CD4-positive, alpha-beta memory T cell (primary cell): ENCODE measurements at places on chromosomes 7 and 10.

GRCh38 chr7:30465811-30466180, 12.8 kb downstream of the NOD1 start:
- no peak for DNase-seq

GRCh38 chr7:156993021-156993924, 17.2 kb downstream of the MNX1 start:
- no peak for DNase-seq

GRCh38 chr7:75740846-75741497, 2.2 kb upstream of the HIP1 start:
- DNase-seq = no peak

GRCh38 chr10:97175586-97175985, 10.2 kb downstream of the SLIT1 start:
- no peak for DNase-seq

DNA sequence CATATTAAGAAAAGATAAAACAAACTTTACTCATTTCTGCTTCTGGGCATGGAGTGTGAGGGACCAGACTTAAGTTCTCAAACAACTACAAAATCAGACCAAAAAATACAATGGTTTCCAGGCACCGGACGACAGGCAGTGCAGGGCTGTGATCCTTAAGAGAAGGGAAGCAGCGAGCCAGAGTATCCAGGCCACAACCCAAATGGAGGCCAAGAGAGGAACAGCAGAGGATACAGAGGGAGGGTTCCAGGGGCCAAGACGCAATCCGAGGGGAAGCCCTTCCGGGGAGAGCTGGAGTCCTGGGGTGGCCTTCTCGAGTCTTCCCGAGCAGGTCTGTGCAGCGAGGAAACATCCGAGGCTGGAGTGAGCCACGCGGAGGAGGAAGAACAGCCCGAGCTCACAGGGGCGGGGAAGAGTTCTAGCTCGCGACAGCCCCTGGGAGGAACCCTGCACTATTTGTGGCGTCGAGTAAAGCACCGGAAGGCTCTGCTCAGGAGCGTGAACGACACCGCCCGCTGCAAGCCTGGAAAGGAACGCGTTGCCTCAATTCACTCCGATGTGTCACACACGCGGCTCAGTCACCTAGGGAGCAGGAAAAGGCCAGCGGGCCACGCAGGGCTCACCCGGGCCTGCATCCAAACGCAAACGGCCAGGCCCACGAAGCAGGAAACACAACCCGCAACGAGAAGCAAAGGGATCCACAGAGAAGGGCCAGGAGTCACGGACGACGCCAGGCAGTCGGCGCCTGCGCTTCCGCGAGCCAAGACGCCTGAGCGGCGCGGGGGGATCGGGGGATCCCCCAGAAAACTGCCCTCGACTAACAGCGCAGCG, 933 bp upstream of the RNF32 start:
- DNase-seq = no peak

- peak; percentile 75 for DNase-seq
Observed at GRCh38 chr7:111138193-111138569, 47.3 kb downstream of the LRRN3 start.

DNA sequence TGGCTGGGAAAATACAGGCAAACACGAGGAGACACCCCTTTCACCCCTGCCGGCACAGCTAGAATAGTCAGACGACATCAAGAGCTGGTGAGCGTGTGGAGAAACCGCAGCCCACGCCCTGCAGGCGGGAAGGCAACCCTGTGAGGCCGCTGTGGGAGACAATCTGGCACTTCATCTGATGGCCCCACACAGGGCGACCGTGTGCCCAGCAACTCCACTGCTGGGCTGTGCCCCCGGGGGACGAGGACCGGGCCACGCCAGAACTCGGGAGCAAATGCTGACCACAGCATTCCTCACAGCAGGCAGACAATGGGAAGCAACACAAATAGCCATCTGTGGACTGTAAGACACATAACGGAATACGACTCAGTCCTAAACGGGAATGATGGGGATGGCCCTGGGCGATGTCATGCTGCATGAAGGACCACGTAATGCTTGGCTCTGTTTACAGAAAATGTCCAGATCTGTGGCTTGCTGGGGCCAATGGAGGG, 58.9 kb downstream of the CFAP46 start:
- no peak for DNase-seq

- no peak for DNase-seq
Observed at GRCh38 chr7:18866359-18867036, 250.9 kb downstream of the TWIST1 start.

- no peak for DNase-seq
Observed at GRCh38 chr7:22005151-22005550, 59.5 kb upstream of the CDCA7L start.

GRCh38 chr10:6218692-6219493, 16.2 kb downstream of the PFKFB3 start:
- DNase-seq = no peak

DNA sequence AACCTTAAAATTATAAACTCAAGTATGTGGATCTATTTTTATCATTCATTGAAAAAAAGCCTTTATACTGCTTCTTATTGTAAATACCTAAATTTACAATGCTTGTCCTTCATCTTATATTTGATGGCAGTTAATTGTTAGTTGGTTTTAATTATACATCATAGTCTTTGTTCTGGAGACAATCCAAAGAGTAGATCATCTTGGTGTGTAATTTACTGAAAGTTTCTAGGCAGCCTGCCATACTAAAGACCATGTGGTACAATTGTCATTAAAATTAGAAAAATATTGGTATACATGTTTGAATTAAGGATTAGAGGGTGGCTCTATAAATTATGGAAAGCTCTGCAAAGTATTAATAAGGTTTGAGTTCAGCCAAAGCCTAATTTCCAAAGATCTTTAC, 231.4 kb downstream of the KCND2 start:
- no peak for DNase-seq

DNA sequence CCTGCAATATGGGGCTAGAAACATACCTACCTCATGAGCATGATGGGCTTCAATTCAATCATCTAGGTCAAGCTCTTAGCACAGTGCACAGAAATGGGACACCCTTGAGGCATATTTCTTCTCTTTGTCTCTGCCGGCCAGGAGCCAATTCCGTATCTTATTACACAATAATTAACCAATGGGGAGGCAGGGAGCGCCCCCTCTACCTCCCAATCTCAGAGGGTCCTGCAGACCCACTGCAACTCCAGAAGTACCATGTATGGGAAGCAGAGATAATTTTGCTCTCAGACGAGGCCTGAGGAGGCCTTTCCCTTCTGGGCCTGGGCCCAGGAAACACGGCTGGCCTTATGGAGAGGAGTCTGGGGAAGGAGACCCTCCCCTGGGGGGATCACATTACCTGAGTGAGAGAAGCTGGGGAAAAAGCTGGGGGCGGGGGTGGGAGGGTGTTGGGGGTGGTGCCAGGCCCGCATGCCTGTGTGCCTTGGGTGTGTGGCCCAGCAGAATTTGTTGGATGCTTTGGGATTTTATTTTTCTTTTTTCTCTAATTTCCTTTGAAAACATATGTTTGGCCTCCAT, 155.5 kb downstream of the UBE2H start:
- no peak for DNase-seq

GRCh38 chr7:27174874-27175625, 930 bp upstream of the HOXA10 start:
- DNase-seq = no peak

DNA sequence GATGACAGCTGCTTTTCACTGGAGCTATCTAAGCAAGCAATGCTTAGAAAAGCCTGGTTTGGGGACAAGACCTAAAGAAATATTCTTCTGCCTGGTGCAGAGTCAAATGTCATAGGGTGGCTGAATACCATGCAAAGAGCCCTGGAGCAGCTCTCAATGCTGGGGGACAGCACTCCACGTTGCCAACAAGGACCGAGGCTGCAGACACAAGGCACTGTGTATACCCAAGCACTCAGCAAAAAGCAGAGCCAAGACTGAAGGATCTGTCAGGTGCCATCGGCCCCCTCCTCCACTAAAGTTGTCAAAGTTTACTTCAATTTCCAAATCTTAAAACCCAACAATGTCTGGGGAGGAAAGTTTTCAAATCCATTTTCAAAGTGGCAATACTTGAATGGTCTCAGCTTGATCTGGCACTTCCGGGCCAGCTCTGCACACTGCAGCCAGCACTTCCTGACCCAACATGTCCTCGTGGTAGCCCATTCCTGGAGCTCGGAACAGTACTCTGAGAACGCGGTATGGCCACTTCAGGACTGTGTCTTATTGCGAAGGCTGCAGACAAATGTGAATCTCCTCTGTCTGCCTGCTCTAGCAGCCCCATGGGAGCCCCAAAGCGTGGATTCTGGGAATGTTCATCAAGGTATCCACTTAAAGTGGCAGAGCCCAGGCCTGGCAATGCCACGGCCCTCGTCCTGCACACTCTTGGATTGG, 191.8 kb downstream of the TNS3 start:
- no peak for DNase-seq

DNA sequence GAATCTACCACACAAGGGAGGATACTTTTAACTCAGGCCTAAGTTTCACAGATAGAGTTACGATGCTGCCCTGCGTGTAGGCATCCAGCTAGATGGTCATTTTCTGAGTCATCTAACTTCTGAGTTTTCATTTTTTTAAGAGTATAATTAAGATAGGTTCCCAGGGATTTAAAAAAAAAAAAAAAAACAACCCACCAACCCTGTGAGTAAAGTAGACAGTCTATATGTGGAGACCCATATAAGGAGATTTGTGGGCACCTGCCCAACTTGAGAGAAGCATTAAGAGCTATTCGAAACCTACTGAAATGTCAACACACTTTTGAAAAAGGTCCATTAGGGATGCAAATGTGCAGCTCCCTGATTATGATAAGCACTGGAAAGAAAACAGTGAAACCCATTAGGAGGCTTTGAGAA, 257.3 kb downstream of the TRIL start:
- no peak for DNase-seq
